HT-29 (cell line): ENCODE measurements at places on chromosomes 2 and 18.

GRCh38 chr2:238139196-238140039, 950 bp downstream of the KLHL30 start:
- DNase-seq, result peak; percentile 24

DNA sequence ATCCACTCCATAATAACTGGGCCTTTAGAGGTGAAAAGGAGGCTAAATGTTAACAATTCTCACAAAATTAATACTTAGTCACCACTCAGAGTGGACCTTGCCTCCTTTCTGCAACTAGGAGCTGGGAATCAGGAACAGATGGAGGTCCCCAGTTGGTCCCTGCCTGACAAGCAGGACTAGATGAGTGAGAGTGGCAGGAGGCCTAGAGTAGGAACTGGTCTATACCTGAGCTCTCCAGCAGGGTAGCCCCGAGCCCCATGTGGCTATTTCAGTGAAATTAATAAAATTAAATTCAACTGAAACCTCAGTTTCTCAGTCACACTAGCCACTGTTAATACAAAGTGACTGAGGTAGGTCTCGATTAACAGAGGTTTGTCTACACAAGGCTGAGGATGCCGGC, 150.5 kb downstream of the MYO5B start:
- no peak for DNase-seq

- no peak for DNase-seq
Observed at GRCh38 chr2:75592888-75593287, 32.1 kb upstream of the EVA1A start.

GRCh38 chr18:50855976-50856757, 22.8 kb upstream of the ME2 start:
- no peak for DNase-seq

- DNase-seq, result peak; percentile 88
Observed at GRCh38 chr2:40554665-40555294, 102.9 kb upstream of the SLC8A1 start.

GRCh38 chr2:182817558-182817957, 48.9 kb downstream of the FRZB start:
- no peak for DNase-seq

DNA sequence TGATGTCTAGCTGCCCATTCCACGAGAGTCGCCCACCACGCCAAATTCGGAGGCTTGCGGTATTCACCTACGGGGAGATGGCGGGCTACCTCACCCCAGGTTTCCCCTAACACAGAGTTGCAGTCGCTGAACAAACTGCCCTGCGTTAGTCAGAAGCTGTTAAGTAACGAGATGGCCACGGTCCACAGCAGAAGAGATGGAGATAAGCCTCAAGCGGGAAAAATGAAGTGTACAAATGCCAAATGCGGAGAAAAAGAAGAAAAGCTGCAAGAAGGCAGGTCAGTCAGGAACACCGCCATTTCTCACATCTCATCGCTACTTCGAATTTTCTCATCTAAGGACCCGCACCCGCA, 425 bp downstream of the ASB3 start:
- no peak for DNase-seq

- DNase-seq, result no peak
Observed at GRCh38 chr18:33014060-33014796, 241.4 kb upstream of the KLHL14 start.

GRCh38 chr2:136013955-136014354, 28.5 kb upstream of the DARS1 start:
- DNase-seq, result no peak

DNA sequence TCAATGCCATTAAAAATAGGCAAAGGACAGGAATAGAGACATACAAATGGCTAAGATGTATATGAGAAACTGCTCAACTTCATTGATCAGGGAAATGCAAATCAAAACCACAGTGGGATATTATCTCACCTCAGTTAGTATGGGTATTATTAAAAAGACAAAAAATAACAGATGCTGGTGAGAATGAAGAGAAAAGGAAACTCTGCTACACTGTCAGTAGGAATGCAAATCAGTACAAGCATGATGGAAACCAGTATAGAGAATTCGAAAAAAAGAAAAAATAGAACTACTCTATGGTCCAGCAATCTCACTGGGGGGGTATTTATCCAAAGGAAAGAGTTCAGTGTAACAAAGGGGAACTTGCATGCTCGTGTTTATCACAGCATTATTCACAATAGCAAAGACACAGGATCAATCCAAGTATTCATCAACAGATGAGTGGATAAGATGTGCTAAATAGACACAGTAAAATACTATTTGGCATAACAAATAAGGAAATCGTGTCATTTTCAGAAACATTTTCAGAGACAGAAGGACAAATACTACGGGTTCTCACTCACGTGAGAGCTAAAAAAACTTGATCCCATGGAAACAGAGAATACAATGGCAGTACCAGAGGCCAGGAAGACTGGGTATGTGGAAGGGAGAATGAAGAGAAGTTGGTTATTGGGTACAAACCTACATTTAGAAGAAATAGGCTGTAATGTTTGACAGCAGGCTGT, 60.6 kb downstream of the CCDC74A start:
- no peak for DNase-seq

DNA sequence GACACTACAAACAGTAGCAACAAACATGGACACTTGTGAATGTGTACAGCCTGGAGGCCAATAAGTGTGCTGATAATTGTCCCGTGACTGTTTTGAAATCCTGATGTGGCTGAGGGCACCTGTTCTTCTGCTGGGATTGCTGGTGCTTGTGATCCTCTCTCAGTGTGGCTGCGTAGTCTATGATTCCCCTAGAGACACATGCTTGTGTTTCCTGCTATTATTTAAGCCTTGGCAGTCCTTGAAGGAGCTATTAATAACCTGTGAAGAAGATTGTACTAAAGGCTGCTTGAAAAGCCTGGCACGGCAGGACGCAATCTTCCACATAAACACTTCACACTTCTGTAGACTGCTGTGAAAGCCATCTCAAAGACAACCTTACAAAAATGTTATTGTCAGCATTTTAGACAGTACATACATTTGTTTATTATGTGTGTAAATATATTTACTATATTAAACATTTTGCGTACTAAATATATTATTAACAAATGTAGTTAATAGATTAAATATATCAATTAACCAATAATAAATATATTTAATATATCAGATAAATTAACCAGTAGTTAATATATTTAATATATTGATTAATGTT, 71.4 kb downstream of the GALR1 start:
- no peak for DNase-seq

DNA sequence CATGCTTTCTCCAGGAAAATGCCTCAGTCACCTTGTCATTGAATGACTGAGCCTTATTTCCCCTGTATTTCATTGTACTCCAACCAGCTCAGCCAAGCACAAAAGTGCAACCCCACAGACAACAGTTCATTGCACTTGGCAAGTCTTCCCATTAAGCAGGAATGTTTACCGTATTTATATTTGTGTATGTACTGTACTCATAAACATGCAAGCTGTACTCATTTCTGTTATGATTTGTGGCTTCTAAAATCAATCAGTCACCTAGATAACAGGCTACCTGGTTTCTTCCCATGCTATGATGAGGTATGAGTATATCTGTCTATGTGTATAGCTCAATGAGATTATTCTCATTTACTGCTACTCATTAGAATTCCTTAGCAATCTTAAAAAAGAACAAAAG, 505.5 kb upstream of the FAM98A start:
- DNase-seq, result no peak

DNA sequence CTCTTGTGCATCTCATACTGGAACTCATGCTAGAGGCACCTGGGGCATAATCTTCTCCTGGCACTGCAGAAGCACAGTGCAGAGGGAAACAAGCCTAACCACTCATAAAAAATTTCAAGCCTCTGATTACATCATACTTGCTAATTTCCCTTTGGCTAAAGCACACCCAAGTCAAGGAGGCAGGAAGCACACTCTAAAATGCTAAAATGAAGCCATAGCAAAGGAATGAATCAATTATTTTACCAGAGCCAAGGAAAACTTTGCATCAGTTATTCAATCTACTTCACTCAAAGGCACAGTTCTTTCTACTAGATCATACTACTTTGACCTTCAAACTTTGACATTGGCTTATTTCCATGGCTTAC, 79.6 kb upstream of the SPOPL start:
- peak; percentile 28 for DNase-seq

DNA sequence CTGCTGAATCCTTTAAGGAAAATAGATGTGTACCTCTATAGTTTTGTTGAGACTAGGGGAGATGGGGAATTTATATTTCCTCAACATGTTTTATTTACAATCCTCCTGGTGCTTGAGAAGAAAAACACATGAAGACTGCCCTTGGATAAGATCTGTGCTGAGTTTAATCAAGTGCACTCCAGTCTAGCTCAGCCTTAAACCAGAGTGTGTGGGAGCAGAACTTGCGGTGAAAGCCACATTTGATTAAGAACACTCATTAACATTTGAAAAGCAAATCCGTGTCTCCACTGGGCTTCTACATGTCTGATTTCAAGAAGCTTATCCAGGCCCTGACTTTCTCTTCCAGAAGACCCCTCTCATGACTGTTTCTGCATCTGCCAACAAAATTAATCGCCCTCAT, 84.8 kb upstream of the ITGA6 start:
- no peak for DNase-seq

GRCh38 chr2:9764153-9764778, 79.0 kb upstream of the TAF1B start:
- no peak for DNase-seq

DNA sequence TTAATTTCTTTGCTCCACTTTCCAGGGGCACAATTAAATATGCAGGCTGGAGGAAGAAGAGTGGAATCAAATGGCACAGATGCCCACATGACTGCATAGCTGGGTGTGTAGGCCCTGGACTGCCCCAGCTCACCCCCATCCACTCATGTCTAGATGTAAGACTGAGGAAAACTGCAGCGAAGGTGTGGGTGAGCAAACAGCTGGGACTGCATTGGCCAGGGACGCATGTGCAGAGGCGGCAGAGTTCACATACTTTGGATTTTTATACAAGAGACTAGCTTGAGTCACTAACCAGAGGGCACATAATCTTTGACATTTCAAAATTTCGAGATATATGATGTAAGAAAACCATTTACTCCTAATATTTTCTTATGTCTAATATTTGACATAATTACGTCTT, 60.1 kb downstream of the SPIRE1 start:
- no peak for DNase-seq

DNA sequence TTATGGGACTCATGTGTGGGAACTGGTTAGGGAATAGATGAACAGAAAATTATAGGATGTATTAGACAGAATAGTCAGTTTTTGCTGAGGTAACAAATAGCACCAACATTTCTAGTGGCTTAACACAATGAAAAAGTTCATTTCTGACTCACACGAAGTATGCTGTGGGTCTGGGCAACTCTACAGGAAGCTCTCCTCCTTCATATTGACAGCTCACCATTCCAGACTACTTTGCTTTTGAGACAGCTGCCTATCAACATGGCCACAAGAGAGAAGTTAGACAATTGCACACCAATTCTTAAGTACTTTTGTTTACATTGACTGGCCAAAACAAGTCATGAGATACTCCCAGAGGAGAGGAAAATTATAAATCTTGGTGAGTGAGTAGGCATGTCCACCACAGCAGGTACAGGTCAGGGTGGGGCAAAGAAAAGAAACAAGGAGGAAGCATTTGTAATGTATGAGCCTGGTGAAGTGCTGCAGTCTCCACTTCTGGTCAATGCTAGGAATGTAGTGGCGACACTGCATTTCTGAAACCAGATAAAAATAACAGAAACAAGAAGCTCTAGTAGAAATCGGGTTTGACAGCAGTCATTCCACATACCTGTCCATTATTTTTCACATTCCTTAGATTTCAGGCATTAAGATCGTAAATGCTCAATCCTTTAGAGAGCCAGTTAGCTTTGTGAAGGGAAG, 141.6 kb downstream of the ICOS start:
- no peak for DNase-seq

GRCh38 chr18:45050712-45051601, 370.3 kb downstream of the SETBP1 start:
- no peak for DNase-seq

GRCh38 chr18:36580266-36580665, 248.5 kb downstream of the TPGS2 start:
- DNase-seq, result no peak

DNA sequence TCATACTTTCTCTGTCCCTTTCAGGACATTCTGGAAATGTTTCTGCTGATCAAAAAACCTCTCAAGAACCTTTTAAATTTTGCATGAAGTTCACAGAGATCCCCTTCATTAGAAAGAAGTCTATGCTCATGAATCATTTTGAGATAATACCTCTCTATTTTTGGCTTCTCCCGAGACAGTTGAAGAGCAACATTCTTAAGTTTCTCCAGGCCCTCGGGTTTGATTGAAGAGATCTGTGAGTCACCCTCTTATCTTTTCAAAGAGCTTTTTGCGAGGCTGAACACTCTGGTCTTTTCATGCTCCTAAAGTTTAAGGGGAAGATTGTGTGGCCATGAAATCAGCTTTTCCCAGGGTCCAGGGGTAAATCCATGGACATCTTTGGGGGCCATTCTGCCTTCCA, 354.2 kb downstream of the FBXO15 start:
- no peak for DNase-seq

DNA sequence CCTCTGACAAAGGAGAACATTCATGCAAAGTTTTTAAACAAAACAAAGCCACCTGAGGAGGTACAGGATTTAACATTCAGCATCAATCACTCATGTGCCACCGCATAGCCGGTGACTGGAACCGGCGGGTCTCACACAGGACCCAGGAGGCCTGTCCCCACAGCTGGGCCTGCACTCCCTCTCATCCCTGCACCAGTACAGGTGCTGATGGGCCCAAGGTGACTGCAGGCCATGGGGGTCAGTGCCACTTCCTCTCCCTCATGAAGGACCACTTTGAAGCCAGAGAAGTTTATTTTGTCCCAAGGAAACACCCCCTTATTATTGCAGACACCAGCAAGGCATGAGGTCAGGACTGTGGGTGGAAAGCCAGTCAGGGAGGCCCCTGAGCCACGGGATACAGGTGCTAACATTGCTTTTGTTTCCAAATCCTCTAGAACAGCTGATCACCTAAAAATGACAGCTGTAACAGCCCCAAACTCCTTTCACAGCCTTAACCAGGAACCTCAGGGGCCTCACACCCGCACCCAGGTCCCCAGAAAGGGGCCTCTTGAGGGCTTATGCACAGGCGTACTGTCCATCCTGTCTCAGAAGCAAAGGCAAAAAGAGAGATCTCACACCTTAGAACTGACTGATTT, 14.0 kb downstream of the PARD6G start:
- no peak for DNase-seq

- no peak for DNase-seq
Observed at GRCh38 chr2:26273501-26273900, 28.8 kb downstream of the HADHB start.

- no peak for DNase-seq
Observed at GRCh38 chr2:241083091-241083415, 19.0 kb downstream of the MTERF4 start.

DNA sequence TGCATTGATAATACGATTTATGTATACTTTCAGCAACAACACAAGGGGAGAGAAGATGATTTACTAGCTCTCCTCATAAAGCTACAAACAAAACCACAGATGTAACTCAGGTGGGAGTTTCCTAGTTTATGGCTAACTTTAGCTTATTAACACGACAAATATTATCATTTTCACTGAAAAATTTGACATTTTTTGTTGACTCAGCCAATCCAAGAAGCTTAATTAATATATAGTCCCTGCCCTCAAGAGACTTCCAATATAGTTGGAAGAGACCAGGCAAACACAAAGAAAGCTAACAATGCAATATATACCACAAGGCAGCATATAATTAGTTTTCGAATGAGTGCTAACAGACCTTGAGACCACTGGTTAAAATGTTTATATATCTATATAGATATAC, 775 bp downstream of the WDR12 start:
- peak; percentile 11 for DNase-seq
